ENCODE measurements at places on chromosomes 16 and 17.

GRCh38 chr16:85554889-85555718 is 58.0 kb upstream of the GSE1 start:
- DNase-seq, result peak; percentile 43

- DNase-seq, result no peak
These were observed 216.9 kb upstream of the GSE1 start for GRCh38 chr16:85395913-85396878.

- no peak for DNase-seq
These were observed 439.3 kb upstream of the GOT2 start for GRCh38 chr16:59173408-59173831.

- DNase-seq, result peak; percentile 92
These were observed at the start of gene TANC2 for GRCh38 chr17:62965686-62966425. TSS of gene TANC2 (plus strand) at chr17:62966235. CDS start at chr17:63009560, 43,325 bp downstream.

- DNase-seq, result no peak
These were observed 12.1 kb downstream of the UBN1 start for GRCh38 chr16:4859190-4859899.

- DNase-seq, result no peak
These were observed 17.1 kb upstream of the ALOX15B start for GRCh38 chr17:8021565-8022359.

DNA sequence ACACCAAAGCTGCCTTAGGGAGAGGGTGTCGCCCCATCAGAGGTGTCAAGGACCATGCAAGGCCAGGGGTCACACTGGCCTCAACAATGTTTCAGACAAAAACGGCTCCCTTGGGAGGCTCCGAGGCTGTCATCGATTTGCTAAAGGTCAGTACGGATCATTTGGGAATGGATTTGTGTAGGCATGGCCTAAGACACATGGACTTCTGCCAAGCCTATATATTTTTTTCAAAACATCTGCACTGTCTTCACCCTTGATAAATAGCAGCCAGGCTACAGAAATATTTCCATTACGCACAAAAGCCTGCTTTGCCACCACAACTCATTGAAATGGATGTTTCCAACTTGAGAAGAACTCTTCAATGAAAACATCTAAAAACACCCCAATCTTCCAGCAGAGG is 10.3 kb downstream of the CUEDC1 start:
- no peak for DNase-seq

GRCh38 chr17:60493847-60494321 is 32.2 kb downstream of the APPBP2 start:
- DNase-seq, result no peak

- no peak for DNase-seq
These were observed 188.6 kb downstream of the ENGASE start for GRCh38 chr17:79263191-79263590.

DNA sequence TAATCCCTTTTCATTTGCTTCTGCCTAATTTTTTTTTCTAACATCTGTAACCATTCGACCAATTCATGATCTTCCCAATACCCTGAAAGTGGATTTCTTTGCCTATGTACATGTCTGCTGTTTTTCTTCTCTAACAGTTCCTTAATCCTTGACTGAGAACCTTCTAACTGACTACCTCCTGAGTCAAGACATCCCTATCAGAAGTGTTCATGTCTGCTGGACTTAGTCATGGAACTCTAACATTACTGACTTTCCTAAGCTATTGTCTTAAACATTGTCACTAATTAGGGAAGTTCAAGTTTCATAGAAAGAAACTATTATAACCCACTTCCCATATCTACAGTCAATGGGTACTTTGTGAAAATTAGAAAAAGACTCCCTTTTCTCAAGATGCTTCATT is 52.4 kb upstream of the IRX5 start:
- no peak for DNase-seq

- DNase-seq, result no peak
These were observed 4.5 kb upstream of the ZNF287 start for GRCh38 chr17:16573466-16573865.

DNA sequence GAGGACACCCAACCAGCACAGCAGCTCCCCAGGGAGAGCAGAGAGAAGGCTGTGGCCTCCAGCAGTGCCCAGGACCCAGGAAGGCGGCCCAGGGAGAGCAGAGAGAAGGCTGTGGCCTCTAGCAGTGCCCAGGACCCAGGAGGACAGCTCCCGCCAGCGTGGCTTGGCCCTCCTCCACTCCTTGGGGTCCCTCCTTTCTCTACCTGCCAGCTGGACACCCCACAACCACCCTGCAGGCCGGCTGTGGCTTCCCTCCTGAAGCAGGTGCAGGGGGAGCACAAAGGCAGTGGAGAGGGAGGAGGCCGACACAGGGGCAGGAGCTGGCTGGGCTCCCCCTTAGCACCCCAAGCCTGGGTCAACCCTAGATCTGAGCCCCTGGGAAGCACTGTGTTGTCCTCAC is 54.1 kb upstream of the FASN start:
- DNase-seq, result no peak
